RPMI8226 (cell line): ENCODE measurements at places on chromosomes 1 and 21.

DNA sequence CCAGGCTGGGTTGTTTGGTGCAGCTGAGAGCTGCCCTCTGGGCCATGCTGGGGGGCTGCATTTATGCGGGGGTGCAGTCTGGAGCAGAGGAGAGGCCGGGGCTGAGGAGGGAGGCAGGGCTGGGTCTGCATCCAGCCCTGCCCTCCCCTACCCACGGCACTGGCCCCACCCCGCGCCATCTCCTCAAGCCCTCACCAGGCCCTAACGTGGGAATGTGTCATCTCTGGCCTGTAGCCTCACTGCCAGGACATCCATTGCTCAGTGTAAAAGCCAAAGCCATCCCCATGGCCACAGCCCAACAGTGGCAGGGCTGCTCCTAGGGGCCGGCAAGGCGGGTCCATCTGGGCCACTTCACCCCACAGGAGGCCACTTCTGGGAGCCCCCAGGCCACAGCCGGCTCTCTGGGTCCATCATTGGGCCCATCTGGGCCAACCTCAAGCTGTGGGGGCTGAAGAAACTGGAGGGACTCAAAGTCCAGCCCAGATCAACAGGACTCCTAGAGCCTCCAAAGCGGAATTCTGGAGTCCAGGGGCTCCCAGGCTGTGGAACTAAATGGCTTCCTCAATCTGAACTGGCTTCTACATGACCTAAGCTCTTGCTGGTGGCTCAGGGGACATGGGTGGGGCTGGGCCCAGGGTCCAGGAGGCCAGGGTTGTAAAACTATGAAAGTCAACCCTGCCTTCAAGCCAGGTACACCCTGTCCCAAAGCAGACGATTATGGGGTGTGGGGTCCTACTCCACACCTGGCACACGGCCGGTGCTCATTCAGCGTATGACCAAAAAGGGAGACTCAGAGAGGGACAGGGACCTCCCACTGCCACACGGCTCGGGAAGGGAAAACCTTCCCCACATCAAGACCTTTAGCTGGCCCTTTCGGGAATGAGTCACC, 32.6 kb downstream of the RUNX3 start:
- no peak for DNase-seq

- no peak for DNase-seq
Observed at GRCh38 chr1:22341791-22342605, 109.7 kb upstream of the ZBTB40 start.

DNA sequence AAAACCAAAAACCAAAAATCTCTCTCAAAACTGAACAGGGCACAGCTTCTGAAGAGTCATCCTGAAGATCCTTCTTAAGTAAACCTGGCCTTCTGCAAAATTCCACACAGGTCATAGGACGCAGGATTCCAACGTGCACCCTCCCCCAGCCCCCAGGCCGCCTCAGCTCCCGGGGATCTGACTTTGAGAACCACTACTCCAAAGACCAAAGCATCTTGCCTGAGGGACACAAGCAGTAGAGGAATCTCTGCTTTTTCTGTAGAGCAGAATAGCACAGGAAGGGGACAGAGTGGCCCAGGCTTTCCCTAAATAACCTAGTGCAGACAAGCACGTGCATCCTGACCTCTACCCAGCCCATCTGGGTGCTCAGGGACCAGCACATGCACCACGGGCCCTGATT, 104.8 kb upstream of the VAMP3 start:
- DNase-seq: no peak

GRCh38 chr21:41636636-41637630, 129.0 kb upstream of the TMPRSS2 start:
- DNase-seq: no peak

- DNase-seq: no peak
Observed at GRCh38 chr1:236913371-236914037, 90.7 kb downstream of the MT1HL1 start.
